ENCODE measurements at places on chromosomes 12 and 14. TPM values are rescaled to one million over a fixed set of nuclear protein-coding genes. Genes with fewer than 3 reads are reported as not detected.

MBIP gene
- 22.3 TPM for total RNA-seq

RNFT2 gene
- 8.9 TPM for total RNA-seq

KCNK10 gene
- total RNA-seq: 0.14 TPM

KRT77 gene
- not detected for total RNA-seq

KLRG1 gene
- 1.6 TPM for total RNA-seq

SERPINA1 gene
- total RNA-seq: 0.98 TPM

GPR84 gene
- not detected for total RNA-seq

RAB2B gene
- total RNA-seq: 48.5 TPM

HAL gene
- 0.10 TPM for total RNA-seq

GALNT8 gene
- total RNA-seq: 6.8 TPM

Measured in astrocyte (in vitro differentiated cells and primary cell).